ENCODE measurements at places on chromosomes 2 and 18.

DNA sequence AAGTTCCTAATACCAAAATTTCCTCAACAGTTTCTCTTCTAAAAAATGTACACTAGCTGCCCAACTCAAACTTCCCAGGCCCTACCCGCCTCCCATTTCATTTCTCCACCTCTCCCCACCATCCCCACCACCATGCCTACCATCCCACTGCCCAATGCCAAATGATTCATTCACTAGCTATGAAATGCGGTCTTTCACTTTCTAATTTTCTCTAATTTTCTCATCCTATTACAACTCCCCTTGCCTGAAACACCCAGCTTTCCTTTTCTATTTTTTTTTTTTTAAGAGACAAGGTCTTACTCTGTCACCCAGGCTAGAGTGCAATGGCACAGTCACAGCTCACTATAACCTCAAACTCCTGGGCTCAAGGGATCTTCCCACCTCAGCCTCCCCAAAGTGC is 38.4 kb downstream of the KIDINS220 start:
- DNase-seq: no peak

DNA sequence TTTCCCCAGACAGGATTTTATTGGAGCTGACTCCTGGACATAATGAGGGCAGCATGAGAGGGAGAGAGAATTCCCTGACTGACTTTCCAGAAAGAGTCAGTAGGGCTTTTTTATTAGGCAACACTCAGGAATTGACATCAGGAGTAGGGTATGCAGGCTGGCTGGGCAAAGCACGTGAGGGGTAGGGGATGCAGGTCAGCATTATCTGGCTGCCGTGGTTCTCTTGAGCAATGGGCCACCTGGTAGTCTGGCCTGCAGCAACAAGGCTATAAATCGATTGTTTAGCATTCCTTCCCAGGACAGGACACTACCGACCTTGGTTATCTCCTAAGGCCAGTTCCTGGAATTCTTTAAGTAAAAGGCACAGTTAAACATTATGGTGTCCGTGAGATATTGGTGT is 160.8 kb upstream of the AGAP1 start:
- peak; percentile 15 for DNase-seq

DNA sequence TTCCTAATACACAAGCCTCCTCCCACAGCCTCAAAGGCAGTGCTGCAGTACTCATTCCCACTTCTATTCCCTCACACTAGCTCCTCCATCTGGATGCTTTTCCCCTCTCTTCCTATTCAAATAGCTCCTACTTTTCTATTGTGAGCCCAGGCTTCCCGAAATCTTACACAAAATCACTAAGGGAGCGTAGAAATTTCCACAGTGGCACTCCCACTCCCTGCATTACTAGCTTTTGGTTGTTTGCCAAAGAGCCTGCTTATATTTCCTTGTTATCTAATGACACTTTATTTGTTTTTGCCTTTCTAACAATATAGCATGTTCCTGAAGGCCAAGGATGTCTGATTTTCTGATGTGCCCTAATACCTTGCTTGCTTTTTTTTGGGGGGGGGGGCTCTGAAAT is 10.9 kb downstream of the EPAS1 start:
- DNase-seq: no peak

- no peak for DNase-seq
These were observed 11.7 kb upstream of the CCDC74B start for GRCh38 chr2:130156624-130157004.

DNA sequence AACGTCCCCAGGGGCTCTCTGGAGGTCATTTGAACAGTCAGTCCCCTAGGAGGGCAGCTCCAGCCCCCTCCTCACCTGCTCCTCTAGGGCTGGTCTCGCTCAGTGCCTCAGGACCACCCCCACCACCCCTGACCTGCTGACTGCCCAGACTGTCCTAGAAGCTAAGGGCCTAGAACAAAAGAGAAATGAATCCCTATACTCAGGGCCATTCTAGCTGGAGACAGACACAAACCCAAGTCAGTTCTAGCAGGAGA is 83.0 kb downstream of the HS1BP3 start:
- DNase-seq: no peak

GRCh38 chr2:66153941-66154340 is 281.0 kb upstream of the MEIS1 start:
- DNase-seq: no peak

DNA sequence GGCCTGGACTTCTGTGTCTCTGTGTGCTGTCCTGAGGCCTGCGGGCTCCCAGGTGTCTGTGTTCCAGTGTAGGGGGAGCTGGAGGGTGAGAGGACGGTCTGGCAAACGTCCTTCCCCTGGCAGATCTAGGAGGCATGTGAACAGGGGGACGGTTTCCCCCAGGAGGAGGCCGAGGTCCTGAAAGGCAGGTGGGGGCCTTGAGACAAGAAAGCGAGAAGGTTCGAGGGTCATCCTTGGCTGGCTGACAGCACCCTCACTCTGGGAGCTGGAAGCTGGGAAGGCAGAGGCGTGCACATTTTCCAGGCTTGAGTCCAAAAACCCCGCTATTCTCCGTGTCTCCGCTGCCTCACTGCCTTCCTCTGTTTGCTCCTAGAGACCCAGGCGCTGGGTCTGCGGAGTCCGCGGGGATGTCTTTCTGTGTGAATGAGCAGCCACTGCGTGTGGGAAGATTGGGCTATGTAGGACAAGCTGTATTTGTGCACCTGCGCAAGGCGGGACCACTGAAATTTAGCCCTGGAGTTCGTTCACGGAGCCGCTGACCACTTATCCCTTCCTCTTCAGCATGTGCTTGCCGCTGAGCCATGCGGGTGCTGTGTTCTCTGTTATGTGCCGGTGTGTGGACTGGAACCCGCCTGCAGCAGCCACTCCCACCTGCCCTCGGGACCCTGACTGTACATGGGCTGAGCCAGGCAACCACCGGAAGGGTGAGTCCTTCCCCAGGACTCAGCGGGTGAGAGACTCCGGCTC is 43.7 kb downstream of the TWIST2 start:
- DNase-seq: peak; percentile 52

- no peak for DNase-seq
These were observed 38.9 kb downstream of the DIS3L2 start for GRCh38 chr2:232000439-232000838.

DNA sequence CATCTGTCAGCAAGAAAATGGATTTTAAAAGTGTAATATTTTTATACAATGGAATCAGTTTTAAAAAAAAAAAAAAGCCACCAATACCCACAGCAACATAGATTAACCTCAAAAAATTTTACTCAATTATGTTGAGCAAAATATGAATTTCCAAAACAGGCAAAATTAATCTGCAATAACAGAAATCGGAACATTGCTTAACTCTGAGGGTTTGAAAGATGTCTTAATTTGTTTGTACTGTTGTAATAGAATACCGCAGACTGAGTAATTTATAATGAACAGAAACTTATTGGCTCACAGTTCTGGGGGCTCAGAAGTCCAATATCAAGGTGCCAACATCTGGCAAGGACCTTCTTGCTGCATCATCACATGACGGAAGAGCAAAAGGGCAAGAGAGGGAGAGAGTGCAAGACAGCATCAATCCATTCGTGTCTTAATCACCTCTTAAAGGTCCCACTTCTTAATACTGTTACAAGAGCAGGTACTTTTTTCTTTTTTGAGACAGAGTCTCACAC is 31.8 kb upstream of the TNFAIP6 start:
- DNase-seq: no peak

DNA sequence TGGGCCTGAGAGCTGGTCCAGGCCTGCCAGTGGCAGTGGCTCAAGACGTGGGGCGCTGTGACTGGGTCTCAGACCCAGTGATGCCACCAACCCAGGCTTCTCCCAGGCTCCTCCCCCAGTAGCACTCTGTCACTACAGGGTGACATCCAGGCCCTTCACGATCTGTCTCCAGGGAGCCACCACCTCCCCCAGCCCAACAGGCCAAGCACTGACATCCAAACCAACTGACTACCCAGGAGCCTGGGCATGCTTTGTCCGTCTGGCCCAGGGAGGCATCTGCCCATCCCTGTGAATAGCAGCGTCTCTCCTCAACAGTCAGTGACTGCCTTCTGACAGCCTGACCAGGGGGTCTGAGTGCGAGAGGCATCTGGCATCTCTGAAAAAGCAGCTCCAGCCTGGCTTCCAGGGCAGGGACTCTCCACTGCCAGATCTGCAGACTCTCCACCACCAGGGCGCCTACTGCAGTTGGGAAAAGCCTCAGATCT is 13.0 kb downstream of the TEX44 start:
- DNase-seq: no peak

DNA sequence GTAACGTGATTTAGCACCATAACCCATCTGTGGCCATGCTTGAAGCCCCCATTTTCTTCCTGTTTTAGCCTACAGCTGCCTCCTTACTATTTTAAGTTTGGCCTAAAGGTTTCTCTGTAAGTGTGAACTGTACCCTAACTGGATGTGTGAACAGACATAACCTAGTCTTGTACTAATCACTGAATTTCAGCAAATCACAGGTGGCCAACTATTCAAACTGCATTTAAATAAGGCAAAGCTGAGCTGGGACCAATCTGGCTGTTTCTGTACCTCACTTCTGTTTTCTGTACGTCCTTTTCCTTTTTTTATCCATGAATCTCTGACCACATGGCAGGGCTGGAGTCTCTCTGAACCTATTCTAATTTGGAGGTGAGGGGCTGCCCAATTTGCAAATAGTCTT is 452.7 kb upstream of the HS6ST1 start:
- no peak for DNase-seq

- DNase-seq: no peak
These were observed 135.5 kb downstream of the GLI2 start for GRCh38 chr2:120871016-120871635.
